ENCODE measurements at places on chromosomes 12 and 14.

DNA sequence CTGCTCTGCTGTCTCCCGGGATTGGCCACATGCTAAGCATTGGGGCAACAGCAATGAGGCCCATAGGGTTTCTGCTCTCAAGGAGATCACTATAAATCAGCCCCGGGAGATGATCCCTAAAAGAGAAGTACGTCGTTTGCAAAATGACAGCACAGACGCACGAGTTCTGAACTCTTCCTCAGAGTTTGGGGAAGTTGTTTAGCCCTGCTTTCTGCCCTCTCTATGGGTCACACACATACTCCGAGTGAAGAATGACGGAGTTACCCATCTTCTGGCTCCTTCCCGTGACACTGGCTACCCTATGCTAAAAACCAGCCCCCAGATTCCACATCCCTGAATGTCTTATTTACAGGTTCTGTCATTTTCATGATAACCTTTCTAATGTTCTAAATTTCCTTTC is 258.0 kb upstream of the PLEKHG7 start:
- DNase-seq: no peak

DNA sequence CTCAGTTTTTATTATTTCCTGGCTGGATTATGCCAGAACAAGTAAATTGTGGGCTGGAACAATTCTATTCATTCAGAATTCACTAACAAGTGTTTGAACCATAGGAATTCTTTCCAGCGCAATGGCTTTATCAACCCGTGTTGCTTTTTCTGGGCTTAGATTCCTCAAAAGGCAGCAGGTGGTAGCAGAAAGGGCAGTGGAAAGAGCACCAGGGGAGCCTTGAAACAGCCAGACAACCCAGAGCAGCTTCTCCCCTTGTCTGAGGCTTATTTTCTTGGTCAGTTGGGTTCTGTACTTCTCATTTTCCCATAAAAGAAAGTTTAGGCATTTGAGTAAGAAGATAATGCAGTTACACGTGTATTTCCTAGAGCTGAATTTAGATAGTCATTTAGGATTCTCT is 130.7 kb downstream of the OTOGL start:
- DNase-seq: no peak

DNA sequence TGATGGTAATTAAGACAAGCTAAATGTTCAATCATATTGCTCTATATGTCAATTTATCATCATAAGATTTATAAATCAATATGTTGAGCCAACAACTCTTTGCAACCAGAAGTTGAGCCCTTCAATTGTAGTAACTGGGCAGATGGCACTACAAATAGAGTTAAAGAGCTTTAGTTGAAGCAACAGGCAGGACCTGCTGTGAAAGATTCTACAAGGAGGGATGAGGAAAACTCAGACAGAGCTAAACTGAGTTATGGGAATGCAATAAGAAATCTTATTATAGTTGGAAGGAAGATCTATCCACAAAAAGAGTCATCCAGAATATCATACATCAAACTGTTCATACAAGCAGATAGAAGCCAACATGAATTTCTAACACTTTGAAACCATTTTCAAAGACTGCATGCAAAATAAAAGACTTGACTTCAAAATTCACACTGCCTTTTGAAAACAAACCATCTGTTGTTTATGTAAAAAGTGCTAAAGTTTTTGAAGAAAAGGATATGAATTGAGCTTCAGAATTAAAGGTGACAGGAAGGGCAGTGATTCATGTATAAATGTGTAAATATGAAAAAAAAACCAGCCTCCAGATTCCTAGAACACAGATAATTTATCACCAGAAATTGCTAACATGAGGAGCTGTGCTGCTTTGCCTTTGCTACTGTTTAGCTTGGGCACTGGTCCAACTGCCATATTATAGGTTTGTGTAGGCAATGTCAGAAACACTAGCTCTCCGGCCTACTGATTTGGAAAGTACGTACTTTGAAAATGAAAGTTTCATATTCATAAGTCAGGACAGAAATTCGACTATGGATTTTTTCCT is 133.2 kb downstream of the SLC35F4 start:
- DNase-seq: no peak

GRCh38 chr12:47312808-47313426 is 233.2 kb upstream of the AMIGO2 start:
- no peak for DNase-seq

GRCh38 chr14:88002421-88003075 is 2.4 kb upstream of the GPR65 start:
- no peak for DNase-seq

GRCh38 chr12:15216036-15216889 is 5.0 kb downstream of the RERG start:
- DNase-seq: no peak

DNA sequence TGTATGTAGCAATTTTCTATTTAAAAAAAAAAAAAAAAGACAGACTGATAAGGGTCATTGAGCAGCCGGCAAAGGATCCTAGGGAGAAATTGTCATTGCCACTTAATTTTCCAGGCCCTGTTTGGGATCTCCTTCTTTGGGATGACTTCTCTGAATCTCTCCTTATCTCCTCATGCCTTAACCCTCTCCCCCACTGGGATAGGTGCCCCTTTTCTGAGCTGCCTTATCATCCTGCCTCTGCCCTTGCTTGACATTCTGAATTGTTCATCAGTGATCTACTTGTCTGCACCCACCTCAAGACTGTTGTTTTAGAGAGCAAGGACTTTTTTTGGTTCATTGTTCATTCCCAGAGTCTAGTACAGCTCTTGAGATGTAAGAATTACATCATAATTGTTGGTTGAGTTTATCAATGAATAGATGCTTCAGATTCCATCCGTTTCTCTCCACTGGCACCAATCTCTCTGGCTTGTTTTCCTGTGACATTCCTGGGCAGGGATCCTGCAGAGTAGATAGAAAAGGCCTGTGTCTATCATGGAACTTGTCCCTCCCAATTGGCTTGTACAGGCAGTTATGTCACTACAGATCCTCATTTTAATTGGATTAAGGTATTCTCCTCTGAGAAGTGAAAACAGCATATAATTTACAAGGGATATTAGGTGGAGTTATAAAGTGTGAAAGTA is 42.6 kb downstream of the SOCS2 start:
- DNase-seq: no peak

- no peak for DNase-seq
Measured at GRCh38 chr14:74656964-74657363, 44.9 kb upstream of the LTBP2 start.

DNA sequence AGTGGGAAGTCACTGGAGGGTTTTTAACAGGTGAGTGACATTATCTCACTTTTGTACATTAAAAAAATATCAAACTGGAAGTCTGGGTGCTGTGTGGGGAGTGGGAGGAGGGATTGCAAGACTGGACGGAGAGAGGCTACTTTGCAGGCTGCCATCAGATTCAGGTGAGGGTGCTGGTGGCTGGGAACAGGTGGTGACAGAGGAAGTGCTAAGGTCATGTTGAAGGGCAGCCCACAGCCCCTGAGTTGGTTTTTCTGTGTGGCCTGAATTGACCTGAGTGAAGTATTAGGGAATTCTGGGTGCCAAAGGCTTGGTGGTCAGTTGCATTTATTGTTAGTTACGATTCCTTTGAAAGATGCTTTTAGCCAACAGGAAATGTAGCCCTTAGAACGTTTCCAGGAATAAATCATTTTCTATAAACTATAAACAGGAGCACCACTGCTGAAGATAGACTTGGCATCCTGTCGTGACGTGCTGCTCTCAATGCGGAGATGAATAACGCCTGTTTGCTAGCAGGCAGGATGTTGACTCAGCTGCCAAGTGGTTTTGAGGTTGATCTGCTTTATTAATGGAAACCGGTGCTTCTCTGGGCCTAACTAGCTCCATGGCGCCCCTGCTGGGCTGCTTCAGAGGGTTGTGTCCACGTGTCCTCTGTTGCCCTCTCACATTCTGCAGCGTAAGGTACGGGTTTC is 707.5 kb upstream of the TMEM132C start:
- peak; percentile 54 for DNase-seq

GRCh38 chr12:85413266-85413665 is 133.2 kb downstream of the ALX1 start:
- DNase-seq: peak; percentile 4

DNA sequence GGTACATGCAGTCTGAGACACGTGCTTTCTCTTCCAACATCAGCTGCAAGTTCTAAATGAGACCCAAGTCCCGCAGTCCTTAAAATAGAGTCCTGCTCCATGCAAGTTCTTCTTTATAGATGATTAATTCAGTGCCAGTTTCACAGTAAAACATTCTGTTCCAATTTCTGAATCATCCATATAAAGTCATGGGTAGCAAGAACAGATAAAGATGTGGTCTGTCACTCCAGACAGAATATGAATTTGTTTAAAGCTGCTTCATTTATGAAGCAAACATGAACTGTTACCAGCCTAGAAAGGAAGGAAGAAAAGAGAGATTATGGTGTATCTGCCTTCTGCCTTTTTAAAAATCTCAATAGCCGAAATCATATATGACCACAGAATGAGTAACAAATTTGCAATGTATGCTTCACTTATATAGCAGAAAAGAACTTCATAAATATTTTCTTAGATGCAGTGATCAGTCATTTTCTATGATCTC is 83.3 kb downstream of the KITLG start:
- DNase-seq: no peak

DNA sequence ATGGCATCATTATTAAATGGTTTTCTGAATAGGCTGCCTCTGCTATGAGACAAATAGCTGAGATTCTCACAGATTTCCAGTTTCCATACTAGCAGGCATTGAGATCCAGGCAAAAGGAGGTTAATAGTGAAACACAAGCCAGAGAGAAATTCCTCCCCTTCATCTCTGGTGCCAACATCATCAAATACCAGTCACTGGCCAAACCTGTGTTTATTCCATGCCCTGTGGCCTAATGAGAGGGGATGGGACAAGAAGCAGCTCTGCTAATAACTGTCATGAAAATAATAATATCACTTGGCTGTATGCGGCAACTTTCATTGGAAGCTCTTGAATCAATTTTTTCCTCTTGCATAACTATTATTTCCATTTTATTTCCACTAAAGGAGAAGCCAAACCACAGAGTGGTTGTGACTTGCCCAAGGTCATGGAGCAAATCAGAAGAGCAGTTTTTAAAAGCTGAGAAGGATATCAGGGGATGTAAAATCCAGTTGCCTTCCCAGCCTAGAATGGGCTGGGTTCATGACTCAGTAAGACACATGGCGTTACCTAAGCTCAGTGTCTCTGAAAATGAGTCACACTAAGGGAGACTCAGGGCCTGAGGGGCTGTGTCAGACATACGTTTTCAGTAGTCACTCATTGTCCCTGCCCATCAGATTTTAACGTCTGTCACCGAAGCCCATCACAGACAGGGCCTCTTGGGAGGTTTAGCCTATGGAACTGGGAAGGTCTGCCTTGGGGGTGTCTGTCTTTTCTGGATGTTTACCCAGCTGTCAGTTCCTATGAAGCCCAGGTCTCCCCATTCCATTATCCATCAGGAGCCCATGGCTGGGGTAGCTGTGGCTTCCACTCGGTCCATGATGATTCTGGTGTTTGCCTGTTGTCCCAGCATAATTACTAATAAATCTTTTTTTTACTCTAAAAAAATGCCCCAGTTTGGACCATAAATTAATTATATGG is 208.8 kb upstream of the EEA1 start:
- no peak for DNase-seq

DNA sequence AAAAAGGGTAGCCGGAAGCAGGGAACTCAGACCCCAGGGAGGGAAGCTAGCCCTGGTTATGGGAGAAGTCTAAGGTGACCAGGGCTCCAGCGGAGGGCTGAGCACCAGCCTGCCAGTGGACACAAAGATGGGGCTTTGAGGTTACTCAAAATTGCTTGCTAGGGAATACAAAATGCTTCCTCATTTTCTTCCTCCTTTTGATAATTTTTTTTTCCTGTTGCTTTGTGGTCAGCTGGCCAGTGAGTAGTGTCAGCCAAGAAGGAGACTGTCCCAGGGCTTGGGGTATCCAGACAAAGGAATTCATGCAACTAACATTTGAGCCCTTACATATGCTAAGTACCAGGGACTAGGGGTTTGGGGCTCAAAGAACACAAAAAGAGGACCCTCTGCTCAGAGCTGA is 206.2 kb downstream of the PPM1H start:
- DNase-seq: no peak

- DNase-seq: no peak
Measured at GRCh38 chr12:62919838-62920237, 15.1 kb downstream of the PPM1H start.

GRCh38 chr12:75658901-75659823 is 147.8 kb upstream of the KRR1 start:
- DNase-seq: peak; percentile 74

DNA sequence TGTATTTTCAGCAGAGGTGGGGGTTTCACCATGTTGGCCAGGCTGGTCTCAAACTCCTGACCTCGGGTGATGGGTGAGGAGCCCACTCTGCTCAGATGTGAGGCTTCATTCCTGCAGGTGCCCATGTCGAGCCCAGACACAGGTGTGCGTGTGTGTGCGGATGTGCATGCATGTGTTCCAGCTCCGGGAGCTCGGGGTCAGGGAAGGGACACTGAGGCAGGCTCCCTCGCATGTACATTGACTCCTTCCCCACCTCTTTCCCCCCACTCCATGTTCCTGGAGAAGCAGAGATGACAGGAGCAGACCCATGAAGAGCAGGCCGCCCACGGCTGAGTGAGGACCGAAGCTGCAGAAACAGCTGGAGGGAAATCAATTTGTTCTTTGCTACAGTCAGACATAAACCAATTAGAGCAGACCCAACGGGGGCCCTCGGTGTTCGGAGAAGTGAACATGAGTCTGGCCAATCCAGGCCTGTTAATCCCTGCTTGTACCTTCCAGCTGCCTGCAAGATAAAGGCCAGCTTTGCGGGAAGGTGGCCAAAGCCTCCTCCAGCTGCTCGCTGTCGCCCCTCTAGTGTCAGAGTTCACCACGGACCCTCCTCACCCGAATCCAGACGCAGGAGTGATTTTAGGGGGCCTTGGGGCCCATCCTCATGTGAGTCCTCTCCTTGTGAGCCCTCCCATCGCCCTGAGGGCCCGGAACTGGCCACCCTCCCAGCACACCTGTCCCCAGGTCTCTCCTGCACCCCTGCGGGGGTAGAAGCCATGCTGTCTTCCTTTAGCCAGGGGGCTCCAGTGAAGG is 321.0 kb upstream of the RTL1 start:
- DNase-seq: no peak

GRCh38 chr14:71243697-71244096 is 336.4 kb downstream of the PCNX1 start:
- DNase-seq: no peak

DNA sequence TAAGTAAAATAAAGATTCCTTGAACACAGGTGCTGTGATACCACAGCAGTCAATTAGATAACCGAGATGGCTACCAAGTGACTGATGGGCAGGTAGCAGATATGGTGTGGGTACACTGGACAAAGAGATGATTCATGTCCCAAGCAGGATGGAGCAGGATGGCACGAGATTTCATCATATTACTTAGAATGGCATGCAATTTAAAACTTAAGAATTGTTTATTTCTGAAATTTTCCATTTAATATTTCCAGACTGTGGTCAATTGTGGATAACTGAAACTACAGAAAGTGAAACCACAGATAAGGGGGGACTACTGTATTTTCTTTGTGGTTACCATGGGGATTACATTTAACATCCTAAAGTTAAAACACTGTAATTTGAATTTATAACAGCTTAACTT is 7.5 kb upstream of the ZFP36L1 start:
- DNase-seq: no peak

GRCh38 chr12:130316251-130316650 is 21.4 kb upstream of the PIWIL1 start:
- DNase-seq: no peak

GRCh38 chr14:59187802-59188460 is 536 bp upstream of the DAAM1 start:
- DNase-seq: no peak

GRCh38 chr12:3230758-3231375 is 153.7 kb downstream of the TSPAN9 start:
- no peak for DNase-seq

All from COLO829 (cell line).